ENCODE measurements at places on chromosomes 12 and 14.
A peak's percentile ranks its signal among the peaks of the same experiment; 100 is the strongest.

DNA sequence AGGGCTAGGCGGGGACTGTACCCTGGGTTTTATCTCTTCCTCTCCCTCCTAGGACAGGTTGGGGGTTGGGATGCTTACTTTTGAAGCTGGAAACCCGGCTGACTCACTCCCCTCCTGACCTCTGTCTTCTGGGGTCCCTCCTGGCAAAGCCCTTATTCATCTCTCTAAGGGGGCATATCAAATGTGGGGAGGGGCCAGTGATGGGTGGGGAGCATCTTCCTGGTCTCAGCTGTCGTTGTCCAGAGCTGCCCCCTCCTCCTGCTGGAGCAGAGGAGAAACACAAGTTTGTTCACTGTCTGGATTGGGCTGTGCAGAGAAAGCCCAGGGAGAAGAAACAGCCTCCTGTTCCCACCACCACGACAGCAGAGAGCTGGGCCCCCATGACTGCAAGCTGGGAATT, 85.8 kb downstream of the TNFAIP2 start:
- no peak for DNase-seq

DNA sequence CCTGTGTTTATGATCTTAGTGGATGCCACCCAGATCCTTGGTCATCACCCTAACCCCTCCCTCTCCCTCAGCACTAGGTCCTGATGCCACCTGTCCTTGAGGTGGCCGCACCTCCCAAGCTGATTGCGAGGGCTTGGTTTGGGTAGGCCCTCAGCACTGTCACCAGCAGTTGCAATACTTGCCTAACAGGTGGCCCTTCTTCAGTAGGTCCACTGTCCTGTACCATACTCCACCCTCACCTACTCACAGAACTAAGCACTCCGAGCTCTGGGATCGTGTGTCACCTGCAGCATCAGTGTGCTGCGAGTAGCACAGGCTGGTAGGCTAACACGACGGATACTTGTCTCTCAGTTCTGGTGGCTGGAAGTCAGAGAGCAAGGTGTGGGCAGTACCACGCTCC, 14.0 kb upstream of the SERPINA12 start:
- DNase-seq: peak; percentile 78

GRCh38 chr14:88321692-88322503, 1.2 kb downstream of the KCNK10 start:
- no peak for DNase-seq

- DNase-seq: no peak
These were observed 56.1 kb upstream of the MAP1LC3B2 start for GRCh38 chr12:116502989-116503496.

GRCh38 chr12:48894271-48894670, 28.6 kb upstream of the RND1 start:
- DNase-seq: no peak

DNA sequence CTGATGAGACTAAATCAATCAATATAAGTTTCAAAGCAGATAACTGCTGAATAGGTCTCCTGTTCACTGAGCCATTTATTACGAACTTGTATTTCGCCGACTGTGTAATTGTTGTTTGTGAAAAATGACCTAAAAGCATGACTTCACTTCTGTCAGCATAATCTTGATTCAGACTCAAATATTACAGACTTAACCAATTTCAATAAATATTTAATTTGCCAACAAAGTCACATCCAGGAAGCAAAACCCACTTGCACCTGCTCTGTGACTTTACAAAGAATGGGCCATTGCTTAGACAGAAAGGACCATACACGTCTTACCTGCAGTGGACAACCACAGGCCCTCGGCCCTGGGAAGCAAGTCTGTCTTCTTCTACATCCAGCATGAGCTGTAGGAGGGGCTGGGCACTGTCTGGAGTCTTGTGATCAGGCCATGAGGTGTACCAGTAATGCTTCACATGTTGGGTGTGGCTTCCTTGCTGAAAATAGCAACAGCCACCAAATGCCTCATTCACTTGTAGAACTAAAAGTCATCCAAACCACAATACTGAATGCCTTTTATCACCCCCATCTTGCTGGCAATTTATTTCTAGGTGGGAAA, 23.5 kb upstream of the PTPRB start:
- no peak for DNase-seq

- DNase-seq: no peak
These were observed 113.0 kb downstream of the UNC79 start for GRCh38 chr14:93543766-93544165.

DNA sequence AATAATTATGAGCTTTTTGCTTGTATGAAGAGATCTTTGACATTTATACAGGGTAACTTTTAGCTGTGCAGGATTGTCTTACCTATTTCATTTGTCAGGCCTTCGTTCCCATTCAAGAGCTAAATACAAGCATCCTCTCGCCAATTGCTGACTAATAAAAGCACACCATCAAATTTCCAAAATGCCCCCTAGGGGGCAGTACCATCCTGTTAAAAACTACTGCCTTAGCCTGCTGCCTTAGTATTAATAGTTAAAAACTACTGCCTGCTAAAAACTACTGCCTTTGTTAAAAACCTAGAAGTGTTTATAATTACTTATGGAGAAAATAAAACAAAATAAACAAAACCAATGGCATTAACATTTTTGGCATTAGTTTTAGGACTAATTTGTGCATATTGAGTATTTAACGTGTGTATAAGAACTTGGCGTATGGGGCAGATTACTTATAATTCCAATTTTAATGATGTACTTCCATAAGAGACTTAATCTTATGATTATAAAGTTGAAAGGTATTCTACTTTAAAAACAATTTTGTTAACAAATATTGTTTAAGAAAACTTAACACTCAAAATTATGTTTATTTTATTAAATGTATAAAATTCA, 3.0 kb upstream of the IFI27L2 start:
- no peak for DNase-seq

DNA sequence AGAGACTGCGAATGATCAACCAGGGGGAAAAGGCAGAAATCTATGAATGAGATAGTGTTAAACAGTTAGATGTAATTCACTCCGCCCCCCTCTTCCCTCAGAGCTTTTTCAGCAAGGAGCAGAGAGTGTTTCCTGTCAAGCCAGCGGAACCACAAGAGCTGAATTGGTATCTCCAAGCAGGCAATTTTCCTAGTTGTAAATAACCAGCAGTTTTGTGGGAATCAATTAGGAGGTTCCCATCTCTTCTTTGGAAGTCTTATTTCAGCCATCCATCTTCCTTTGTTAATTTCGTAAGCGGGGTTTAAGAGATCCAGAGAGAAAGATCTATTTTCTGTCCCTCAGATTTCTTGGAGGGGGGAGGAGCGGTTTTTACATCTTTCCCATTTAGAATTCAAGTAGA, 178.0 kb downstream of the FOXN3 start:
- no peak for DNase-seq

DNA sequence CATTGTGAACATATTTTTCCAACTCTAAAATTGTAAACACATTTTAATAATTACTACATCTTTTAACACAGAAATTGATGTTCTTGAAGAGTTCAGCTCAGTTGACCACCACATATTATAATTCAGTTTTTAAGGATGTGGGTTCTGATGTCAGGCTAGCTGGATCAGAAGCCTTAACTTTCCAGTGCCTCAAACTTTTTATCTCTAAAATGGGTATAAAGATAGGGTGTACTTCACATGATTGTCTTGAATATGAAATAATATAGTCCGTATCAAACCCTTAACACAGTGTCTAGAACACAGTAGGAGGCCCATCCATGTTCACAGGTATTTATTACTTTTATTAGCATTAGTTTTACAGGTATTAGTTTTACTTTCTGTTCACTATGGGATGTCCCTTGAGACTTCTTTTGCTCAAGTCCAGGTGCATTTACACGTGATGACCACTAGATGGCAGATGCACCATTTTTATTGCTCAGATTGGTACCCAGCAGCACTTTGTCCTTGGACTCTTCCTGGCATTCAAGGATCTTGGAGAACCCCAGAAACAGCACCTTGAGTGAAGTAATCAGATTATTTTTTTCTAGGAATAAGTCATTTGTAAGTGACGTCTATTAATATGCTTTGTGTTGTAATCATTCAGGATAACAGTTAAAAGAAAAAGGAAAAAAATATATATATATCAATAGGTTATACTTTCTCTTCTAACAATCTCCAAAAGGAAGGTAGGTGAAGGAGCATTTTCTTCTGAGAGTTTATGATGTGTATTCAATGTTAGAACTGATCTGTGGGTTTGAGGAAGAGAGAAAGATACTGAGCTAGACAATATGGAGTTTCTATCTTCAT, 580.2 kb downstream of the ETNK1 start:
- no peak for DNase-seq

Measured in vagina (tissue), 2 donors.